ENCODE measurements at places on chromosomes 4 and X. TPM values are rescaled to one million over a fixed set of nuclear protein-coding genes. Genes with fewer than 3 reads are reported as not detected.

The TBC1D9 gene
- total RNA-seq, result not detected

The LNX1 gene
- total RNA-seq, result not detected

The TMPRSS11D gene
- not detected for total RNA-seq

The DRP2 gene
- 0.45 TPM for total RNA-seq

The ARX gene
- not detected for total RNA-seq

The TREX2 gene
- 2.4 TPM for total RNA-seq

The PDE5A gene
- total RNA-seq, result 0.48 TPM

The NUDT10 gene
- total RNA-seq, result 0.35 TPM

The MAOA gene
- not detected for total RNA-seq

The SULT1B1 gene
- 6.7 TPM for total RNA-seq

The HAND2 gene
- total RNA-seq, result not detected

The SEC24B gene
- 26.9 TPM for total RNA-seq

The CCNI gene
- total RNA-seq, result 255 TPM

The GLRA3 gene
- total RNA-seq, result not detected

The FLNA gene
- 1,016 TPM for total RNA-seq

The EXOSC9 gene
- 42.5 TPM for total RNA-seq

The FATE1 gene
- total RNA-seq, result not detected

The ASB12 gene
- total RNA-seq, result not detected

The GAB3 gene
- total RNA-seq, result 5.7 TPM

The ABRAXAS1 gene
- total RNA-seq, result 22.6 TPM

The MTNR1A gene
- total RNA-seq, result not detected

The DUX4 gene
- not detected for total RNA-seq

The BTK gene
- 0.10 TPM for total RNA-seq

The CPLX1 gene
- 2.5 TPM for total RNA-seq

The FAM50A gene
- 65.1 TPM for total RNA-seq

The GYPE gene
- 0.33 TPM for total RNA-seq

The ATP8A1 gene
- 28.3 TPM for total RNA-seq

The PCDH19 gene
- not detected for total RNA-seq

The ANXA5 gene
- total RNA-seq, result 161 TPM

The SPANXC gene
- total RNA-seq, result not detected

The APLN gene
- total RNA-seq, result 0.48 TPM

The TMEM156 gene
- 27.0 TPM for total RNA-seq

The TMPRSS11B gene
- not detected for total RNA-seq

The CXCL6 gene
- not detected for total RNA-seq

The MMRN1 gene
- total RNA-seq, result 1.1 TPM

Data from activated naive CD4-positive, alpha-beta T cell treated with anti-CD3 and anti-CD28 coated beads, Interleukin-2, amount 10 ng/mL, durations not matched to agents 5 hours and 36 hours (primary cell).